ENCODE measurements at places on chromosomes 1 and 21. TPM values are rescaled to one million over a fixed set of nuclear protein-coding genes. Genes with fewer than 3 reads are reported as not detected.

GRCh38 chr1:25544819-25545218, 1.4 kb downstream of the LDLRAP1 start:
- H3K27me3 ChIP-seq = peaks cover 2% of the 10 kb centered on the region
- H3K27ac ChIP-seq = no peak overlapping the region
- DNase-seq = no peak
- no peak overlapping the region for H3K4me3 ChIP-seq
- peaks cover 12% of the 10 kb centered on the region for H3K4me1 ChIP-seq

The BTBD8 gene
- polyA plus RNA-seq = 1.7 TPM

DNA sequence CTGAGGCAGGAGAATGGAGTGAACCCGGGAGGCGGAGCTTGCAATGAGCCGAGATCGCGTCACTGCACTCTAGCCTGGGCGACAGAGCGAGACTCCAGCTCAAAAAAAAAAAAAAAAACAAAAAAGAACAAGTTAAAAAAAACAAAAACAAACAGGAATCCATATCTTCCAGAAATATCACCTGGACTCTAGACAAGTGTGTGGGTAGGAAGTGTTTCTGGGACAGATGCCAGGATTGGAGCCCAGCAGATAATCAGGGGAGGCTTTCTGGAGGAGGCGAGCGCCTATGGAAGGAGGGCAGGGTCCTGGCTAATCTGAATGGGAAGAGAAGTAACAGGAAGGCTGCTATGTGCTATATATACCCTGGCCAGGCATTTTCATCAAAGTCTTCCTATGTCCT, 43.6 kb upstream of the SYNC start:
- H3K27me3 ChIP-seq = no peaks in the 10 kb centered on the region
- H3K36me3 ChIP-seq = no peaks in the 10 kb centered on the region
- no peak for DNase-seq
- H3K27ac ChIP-seq = no peak overlapping the region

The MYOG gene
- 0.03 TPM for polyA plus RNA-seq

DNA sequence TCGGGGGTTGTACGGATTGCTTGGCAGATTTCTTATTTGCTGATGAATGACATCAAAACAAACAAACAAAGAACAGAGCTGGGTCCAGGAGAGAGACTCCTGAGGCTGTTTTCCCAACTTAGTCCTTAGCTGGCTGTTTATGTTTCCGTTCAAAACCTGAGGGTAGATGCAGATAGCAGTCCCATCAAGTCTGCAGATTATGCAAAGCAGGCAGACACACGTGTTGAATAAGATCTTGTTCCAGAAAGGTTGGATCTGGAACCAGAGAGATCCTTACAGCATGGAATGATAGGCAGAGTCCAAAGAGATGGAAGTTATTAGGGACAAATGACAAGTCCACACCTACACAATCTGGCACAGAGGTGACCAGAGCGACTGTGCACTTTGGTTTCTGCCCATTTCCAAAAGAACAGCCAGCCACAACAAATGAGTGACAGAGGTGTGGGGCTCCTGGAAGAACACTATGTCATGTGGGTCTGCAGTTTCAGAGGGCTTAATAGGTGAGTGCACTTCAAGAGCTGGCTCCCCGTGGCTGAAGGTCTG, 65.5 kb downstream of the MAN1C1 start:
- no peak overlapping the region for H3K27ac ChIP-seq
- no peak overlapping the region for H3K4me3 ChIP-seq
- H3K27me3 ChIP-seq = no peaks in the 10 kb centered on the region

The GFI1 gene
- polyA plus RNA-seq = 0.10 TPM

DNA sequence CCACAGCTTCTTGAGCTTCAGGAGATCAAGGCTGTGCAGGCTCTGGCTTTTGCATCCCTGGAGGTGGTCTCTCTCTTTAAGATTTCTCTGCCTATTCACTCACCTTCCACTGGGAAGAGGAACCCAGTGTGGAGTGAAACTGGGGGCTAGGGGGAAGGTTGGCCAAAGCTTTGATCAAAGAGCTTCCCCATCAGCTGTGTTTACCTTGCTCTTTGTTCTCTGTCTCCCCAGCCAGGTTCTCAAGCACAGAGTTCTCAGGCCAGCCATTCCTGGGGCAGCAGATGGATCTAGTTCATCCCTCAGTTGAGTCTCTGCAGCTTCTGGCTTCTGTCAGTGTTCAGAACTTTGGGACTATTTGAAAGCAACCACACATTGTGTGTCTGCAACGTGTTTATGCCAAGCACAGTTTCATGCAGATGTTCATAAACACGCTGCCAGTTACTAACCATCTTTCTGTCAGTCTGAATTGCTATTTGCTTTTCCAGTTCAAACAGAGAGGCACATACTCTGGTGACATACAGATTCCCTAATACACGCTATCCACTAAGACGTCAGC, 17.2 kb upstream of the MRPS14 start:
- no peak overlapping the region for H3K27ac ChIP-seq
- H3K4me1 ChIP-seq = no peaks in the 10 kb centered on the region
- H3K36me3 ChIP-seq = no peaks in the 10 kb centered on the region
- no peaks in the 10 kb centered on the region for H3K27me3 ChIP-seq

The TRAPPC3 gene
- polyA plus RNA-seq = 105 TPM

- no peaks in the 10 kb centered on the region for H3K4me1 ChIP-seq
- H3K27ac ChIP-seq = no peak overlapping the region
- H3K4me3 ChIP-seq = no peak overlapping the region
- no peaks in the 10 kb centered on the region for H3K36me3 ChIP-seq
- peak; percentile 43 for DNase-seq
Observed at GRCh38 chr1:70017770-70018169, 187.6 kb downstream of the LRRC40 start.

The NFIA gene
- polyA plus RNA-seq = 10.9 TPM

- no peak overlapping the region for H3K27ac ChIP-seq
- DNase-seq = no peak
- no peak overlapping the region for H3K4me3 ChIP-seq
- H3K27me3 ChIP-seq = no peaks in the 10 kb centered on the region
- peaks cover 18% of the 10 kb centered on the region for H3K4me1 ChIP-seq
Observed at GRCh38 chr21:34867785-34868184, 181.3 kb downstream of the RUNX1 start.

DNA sequence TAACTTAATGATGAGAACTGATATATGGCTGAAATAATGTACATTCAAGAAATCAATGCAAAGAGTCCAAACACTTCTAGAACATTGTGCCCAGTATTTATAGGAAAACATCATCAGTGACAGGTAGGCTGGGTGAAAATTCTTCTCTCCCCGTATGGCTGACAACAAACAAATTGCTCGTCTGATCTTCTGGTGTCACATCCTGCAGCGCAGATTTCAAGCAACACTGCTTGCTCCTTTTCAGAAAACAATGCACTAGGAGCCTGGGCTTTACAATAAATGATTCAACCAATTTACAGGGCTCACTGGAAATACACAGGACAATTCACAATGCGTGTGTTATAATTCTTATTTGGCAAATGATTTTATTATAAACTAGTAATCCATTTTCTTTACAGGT, 185.3 kb downstream of the RERE start:
- H3K4me1 ChIP-seq = peaks cover 7% of the 10 kb centered on the region
- H3K36me3 ChIP-seq = no peaks in the 10 kb centered on the region
- no peak for DNase-seq
- no peak overlapping the region for H3K27ac ChIP-seq
- H3K4me3 ChIP-seq = no peak overlapping the region

- no peak overlapping the region for H3K27ac ChIP-seq
- H3K4me1 ChIP-seq = peaks cover 6% of the 10 kb centered on the region
- H3K4me3 ChIP-seq = no peak overlapping the region
- peaks cover 2% of the 10 kb centered on the region for H3K36me3 ChIP-seq
- H3K27me3 ChIP-seq = no peaks in the 10 kb centered on the region
- DNase-seq = no peak
Observed at GRCh38 chr1:91761295-91761721, 124.6 kb downstream of the TGFBR3 start.
